ENCODE measurements at places on chromosomes 13 and 19. TPM values are rescaled to one million over a fixed set of nuclear protein-coding genes. Genes with fewer than 3 reads are reported as not detected.
A peak's percentile ranks its signal among the peaks of the same experiment; 100 is the strongest.

DNA sequence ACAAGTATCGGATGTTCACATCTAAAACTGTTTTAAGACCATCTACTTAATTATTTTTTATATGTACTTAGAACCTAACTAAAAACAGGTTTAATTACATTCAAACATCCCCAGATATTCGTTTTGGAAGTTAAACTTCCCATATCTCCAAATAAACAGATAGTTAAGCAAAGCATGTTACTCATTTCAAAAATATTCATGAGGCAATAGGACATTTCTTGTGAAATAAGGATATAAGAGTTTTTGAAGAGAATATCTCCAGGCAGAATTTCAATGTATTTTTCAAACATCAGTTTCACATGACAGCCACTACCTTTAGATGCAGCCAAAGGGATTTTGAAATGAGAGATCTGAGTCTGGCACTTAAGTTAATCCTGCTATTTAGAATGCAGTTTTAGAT lies 697.5 kb downstream of the SLITRK1 start:
- DNase-seq = no peak
- no peaks in the 10 kb centered on the region for H3K4me1 ChIP-seq
- H3K27me3 ChIP-seq = no peaks in the 10 kb centered on the region
- no peaks in the 10 kb centered on the region for H3K36me3 ChIP-seq
- H3K27ac ChIP-seq = no peak overlapping the region
- no peak overlapping the region for H3K4me3 ChIP-seq

GRCh38 chr19:29956855-29957254 lies 14.8 kb downstream of the URI1 start:
- no peaks in the 10 kb centered on the region for H3K4me1 ChIP-seq
- DNase-seq = no peak
- no peaks in the 10 kb centered on the region for H3K36me3 ChIP-seq
- H3K27ac ChIP-seq = no peak overlapping the region

DNA sequence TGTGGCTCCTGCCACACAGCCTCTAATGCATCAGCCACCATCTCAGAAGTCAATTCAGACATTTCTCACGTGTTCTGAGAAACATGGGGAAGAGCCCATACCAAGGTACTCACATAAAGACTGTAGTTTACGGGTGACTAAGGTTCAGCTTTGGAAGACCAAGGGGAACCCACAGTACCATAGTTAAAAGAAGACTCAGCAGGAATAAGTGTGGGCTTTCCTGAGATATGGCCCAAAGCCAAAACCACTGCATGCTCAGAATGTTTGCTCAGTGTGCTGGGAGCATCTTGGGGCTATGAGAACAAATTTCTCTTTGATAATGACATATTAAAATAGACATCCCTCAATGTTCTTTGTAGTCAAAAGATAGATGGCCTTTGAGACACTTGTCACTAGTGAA lies 283.8 kb downstream of the DCT start:
- no peaks in the 10 kb centered on the region for H3K27me3 ChIP-seq
- H3K36me3 ChIP-seq = no peaks in the 10 kb centered on the region
- no peak for DNase-seq
- no peak overlapping the region for H3K4me3 ChIP-seq
- no peaks in the 10 kb centered on the region for H3K4me1 ChIP-seq
- no peak overlapping the region for H3K27ac ChIP-seq

DNA sequence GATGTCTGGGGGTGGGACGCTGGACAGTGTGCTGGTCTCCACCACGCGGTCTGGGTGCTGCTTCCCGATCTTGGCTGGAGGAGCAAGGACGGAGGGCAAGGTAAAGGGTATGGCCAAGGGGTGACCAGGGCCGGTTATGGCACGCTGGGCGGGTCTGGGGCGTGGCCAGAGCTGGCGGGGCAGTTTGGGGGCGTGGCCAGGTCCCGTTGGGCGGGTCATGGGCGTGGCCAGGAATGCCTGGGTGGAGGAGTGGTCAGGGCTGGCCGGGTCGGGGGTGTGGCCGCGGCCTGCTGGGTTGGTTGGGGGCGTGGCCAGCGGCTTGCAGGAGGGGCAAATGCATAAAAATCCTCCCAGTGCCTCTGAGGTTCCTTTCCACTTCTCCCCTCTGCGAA lies 19.2 kb downstream of the GPX4 start:
- DNase-seq = peak; percentile 88
- no peak overlapping the region for H3K4me3 ChIP-seq
- peaks cover 72% of the 10 kb centered on the region for H3K36me3 ChIP-seq
- no peak overlapping the region for H3K27ac ChIP-seq
- H3K27me3 ChIP-seq = no peaks in the 10 kb centered on the region

GRCh38 chr13:24630851-24631620 lies 49.2 kb upstream of the ATP12A start:
- H3K4me1 ChIP-seq = peaks cover 15% of the 10 kb centered on the region
- peak; percentile 65 for DNase-seq
- H3K36me3 ChIP-seq = no peaks in the 10 kb centered on the region
- H3K27ac ChIP-seq = peak overlapping the region; percentile 60
- peak overlapping the region; percentile 13 for H3K4me3 ChIP-seq
- no peaks in the 10 kb centered on the region for H3K27me3 ChIP-seq

GRCh38 chr13:98930151-98930591 lies 47.7 kb downstream of the DOCK9 start:
- H3K4me3 ChIP-seq = no peak overlapping the region
- H3K27me3 ChIP-seq = no peaks in the 10 kb centered on the region
- no peaks in the 10 kb centered on the region for H3K4me1 ChIP-seq
- H3K27ac ChIP-seq = no peak overlapping the region
- H3K36me3 ChIP-seq = no peaks in the 10 kb centered on the region
- DNase-seq = no peak

GRCh38 chr19:9782338-9782737 lies 13.8 kb upstream of the ZNF846 start:
- peaks cover 25% of the 10 kb centered on the region for H3K36me3 ChIP-seq
- H3K27ac ChIP-seq = no peak overlapping the region
- no peak overlapping the region for H3K4me3 ChIP-seq
- DNase-seq = no peak
- H3K27me3 ChIP-seq = no peaks in the 10 kb centered on the region
- peaks cover 24% of the 10 kb centered on the region for H3K4me1 ChIP-seq

DNA sequence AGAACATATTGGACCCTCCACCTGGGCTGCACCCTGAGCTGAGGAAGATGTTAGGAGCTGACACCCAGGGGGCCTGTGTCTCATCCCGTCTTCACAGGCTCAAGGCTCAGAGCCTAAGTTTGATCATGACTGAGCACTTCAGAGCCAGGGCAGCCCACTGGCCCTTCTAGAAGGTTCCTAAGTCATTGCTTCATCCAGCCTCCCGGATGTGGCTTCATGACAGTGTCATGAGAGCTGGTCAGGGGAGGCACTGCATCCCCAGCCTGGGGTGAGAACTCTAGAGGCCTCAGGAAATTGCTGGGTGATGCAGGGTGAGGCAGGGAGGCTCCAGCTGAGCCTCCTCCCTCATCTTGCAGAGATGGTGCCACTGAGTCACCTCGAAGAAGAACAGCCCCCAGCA lies 24.9 kb upstream of the PIK3R2 start:
- H3K27ac ChIP-seq = no peak overlapping the region
- no peaks in the 10 kb centered on the region for H3K4me1 ChIP-seq
- no peak for DNase-seq
- peaks cover 5% of the 10 kb centered on the region for H3K36me3 ChIP-seq
- no peaks in the 10 kb centered on the region for H3K27me3 ChIP-seq

The ZNF470 gene
- total RNA-seq = 0.68 TPM

The STXBP2 gene
- total RNA-seq = 150 TPM

The OR7A5 gene
- not detected for total RNA-seq

The PLPP2 gene
- 126 TPM for total RNA-seq

The FCGBP gene
- total RNA-seq = 5.3 TPM

The TSKS gene
- not detected for total RNA-seq

The PSG7 gene
- total RNA-seq = not detected

The DAND5 gene
- total RNA-seq = 0.47 TPM

The EFNB2 gene
- 16.9 TPM for total RNA-seq

All from Calu3 (cell line).